Esophagus squamous epithelium (tissue), 5 donors: ENCODE measurements at places on chromosomes 11 and 22.

- no peak for DNase-seq
Observed at GRCh38 chr11:84384731-84385130, 1098.6 kb upstream of the CCDC90B start.

DNA sequence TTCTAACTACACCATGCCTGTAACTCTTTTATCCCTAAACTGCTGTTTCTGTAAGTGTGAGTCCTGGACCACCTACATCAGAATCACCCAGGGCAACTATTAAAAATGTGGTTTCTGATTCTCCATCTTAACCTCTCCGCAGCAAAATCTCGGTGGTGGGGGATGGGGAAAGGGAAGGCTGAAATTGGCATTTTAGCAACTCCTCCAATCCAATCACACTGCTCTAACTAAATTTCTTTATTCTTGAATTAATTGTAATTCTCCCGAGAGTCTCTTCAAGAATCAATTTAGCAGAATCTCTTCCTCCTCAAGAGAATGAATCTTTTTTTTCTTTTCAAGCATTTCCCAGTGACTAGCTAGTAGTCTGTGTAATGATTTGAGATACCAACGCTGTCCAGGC lies 36.2 kb downstream of the SEZ6L start:
- DNase-seq: no peak

GRCh38 chr22:30277547-30278344 lies 11.1 kb upstream of the OSM start:
- no peak for DNase-seq

DNA sequence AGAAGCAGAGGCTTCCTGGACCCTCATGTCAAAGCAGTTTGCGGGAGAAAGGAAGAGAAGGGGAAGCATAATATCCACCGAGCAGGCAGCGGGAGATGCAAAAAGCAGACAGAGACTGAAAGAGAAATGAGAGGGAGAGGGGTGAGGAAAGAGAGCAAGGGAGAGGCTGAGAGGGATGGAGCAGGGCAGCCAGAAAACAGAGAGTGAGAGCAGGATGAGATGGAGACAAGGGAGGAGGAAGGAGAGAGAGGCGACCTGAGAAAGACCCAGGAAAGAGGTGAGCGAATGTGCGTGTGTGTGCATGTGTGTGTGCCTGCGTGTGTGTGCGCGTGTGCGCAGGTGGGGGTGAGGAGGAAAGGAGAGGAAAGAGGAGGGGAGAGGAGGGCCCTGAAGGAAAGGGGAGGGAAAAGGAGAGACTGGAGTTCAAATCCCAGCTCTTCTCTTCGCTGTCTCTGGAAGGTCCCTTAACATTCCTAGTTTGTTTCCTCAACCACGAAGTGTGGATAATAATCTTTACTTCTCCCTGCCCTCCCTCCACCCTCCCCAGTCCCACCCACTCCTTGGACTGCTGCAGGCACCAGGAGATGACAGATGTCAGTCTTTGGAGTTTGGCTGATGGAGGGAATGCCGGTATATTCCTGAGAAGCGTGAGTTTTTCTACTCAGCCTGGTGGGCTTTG lies 67.9 kb downstream of the ISX start:
- no peak for DNase-seq

- DNase-seq: no peak
Observed at GRCh38 chr22:17113600-17113999, 7.6 kb downstream of the TMEM121B start.

- DNase-seq: no peak
Observed at GRCh38 chr11:93686226-93686625, 24.7 kb downstream of the CEP295 start.

- no peak for DNase-seq
Observed at GRCh38 chr11:57653163-57653562, 3.5 kb upstream of the YPEL4 start.

- DNase-seq: no peak
Observed at GRCh38 chr11:28838741-28839140, 730.6 kb downstream of the METTL15 start.

DNA sequence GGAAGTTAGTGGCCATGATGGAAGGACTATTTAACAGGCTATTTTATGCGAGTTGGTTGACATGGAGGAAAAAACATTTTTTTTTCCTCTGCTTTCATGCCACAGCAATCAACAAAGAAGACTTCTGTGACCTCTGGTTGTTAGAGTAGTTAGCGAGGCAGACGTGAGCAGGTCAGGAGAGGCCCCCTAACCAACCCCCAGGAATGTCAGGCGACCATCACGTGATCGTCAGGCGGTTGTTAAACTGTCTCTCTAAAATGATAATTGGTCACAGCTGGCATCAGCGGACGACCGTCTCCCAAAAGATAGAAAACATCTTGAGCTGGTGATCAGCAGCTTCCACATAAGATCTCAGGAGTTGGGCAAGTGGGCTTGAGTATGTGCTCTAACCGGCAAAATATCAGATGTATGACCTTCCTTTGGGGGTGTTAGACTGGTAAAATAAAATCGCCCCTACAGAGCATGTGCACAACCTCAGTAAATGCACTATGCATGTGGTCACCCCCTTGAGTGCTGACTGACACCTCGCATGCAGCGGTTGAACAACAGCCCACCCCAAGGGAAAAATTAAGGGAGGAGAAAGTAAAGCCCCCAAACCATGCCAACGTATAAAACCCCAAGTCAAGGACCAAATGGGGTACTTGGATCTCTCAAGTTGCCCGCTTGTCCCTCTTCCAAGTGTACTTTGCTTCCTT lies 20.9 kb upstream of the NARS2 start:
- no peak for DNase-seq

GRCh38 chr11:60625262-60625661 lies 74.2 kb upstream of the MS4A8 start:
- DNase-seq: no peak

GRCh38 chr11:134949121-134950090 lies 537.4 kb upstream of the B3GAT1 start:
- no peak for DNase-seq

DNA sequence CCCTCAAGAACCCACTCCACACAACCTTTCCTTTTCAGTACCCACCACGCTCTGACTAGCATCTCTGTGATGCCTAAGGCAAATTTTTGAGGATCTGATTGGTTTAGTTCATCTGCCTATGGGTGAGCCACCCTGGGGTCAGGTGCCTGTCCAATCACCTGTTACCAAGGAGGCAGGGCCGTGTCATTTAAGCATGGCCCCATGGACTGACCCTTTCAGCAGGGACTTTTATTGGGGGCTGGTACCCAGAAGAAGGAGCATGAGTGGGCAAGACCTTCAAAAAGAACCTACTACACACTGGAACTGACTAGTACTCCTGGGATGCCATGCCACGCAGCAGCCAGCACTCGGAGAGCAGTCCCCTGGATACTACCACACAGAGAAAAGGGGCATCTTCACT lies 28.4 kb downstream of the C11orf91 start:
- DNase-seq: no peak

- DNase-seq: no peak
Observed at GRCh38 chr11:33320814-33321330, 63.7 kb downstream of the HIPK3 start.

GRCh38 chr11:2151500-2152257 lies 9.3 kb downstream of the INS start:
- DNase-seq: no peak

GRCh38 chr22:39332441-39333064 lies 13.1 kb upstream of the RPL3 start:
- DNase-seq: no peak

- no peak for DNase-seq
Observed at GRCh38 chr11:88297421-88297820, 40.1 kb downstream of the CTSC start.

DNA sequence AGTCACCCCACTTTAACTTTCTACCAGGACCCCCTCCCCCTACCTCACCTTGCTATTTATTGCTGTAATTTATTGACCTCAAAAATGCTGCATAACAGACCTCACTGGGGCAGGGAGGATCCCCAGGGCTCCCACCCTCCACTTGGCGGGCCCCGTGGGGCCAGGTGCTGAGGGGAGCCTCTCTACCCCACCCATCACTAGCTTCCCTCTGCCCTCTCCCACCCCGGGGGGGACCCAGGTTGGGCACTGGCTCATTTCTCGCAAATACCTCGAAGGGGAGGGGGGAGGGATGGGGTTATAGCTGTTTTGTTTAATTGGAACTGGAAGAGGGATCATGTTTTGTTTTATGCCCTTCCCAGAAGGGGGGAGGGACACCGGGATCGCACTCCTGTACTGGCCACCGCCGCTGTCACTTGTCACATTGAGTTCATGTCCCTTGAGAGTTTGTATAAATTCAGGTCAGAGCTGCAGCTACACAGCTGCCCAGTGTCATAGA lies 16.3 kb upstream of the TMEM191C start:
- no peak for DNase-seq

DNA sequence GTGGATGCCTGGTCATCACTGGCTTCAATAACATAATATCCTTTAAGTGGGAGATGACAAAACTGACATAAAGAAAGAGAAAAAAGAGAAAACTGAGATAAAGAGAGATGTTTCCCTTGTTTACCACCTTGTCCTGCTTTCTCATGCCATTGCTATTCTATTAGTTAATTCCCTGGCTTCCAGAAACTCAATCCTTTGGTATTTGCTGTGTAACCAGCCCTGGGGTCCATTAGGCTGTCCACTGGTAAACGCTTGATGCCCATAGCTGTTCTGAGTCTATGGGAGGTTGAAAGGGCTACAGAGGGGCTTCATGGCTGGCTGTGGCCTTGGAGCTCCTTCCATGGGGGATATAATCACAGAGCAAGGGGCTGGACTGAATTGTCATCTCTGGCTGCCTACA lies 243.4 kb upstream of the PLET1 start:
- no peak for DNase-seq

- no peak for DNase-seq
Observed at GRCh38 chr11:104649002-104649401, 249.3 kb downstream of the CASP12 start.

- no peak for DNase-seq
Observed at GRCh38 chr11:110715541-110715940, 3.3 kb upstream of the ARHGAP20 start.

DNA sequence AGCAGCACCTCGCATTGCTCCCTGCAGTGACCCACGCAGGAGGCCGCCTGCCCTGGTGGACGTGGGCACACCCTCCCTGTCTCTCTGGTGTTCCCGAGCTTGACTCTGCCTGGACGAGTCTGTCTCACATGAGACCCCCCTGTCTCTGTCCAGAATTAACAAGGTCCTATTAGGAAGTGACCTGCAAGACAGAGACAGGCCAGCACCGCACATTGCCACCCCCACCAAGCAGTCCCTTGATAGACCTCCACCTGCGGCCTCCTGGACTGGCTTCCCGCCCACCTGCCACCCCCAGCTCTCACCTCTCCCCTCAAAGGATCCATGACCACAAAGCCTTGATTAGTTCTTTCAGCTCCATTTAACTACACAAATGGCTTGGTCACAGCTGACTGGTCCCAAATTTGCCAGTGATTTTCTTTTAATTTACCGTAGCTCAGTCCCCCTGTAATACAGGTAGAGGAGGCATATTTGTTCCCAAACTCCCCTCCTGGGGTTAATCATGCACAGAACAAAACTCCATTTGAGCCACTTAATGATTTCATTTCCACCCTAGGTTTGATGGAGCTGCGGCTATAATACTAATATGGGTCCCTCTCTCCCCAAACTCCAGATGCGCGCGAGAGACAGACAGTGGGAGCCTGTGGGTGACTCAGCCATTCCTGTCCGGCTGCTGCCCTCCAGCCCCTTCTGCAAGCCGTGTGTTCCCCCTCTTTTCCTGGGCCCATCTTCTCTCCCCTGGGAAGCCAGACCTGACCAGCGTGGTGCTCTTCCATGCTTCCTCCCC lies 11.2 kb downstream of the SPATA19 start:
- no peak for DNase-seq

- no peak for DNase-seq
Observed at GRCh38 chr11:94563176-94563847, 3.9 kb upstream of the PIWIL4 start.

DNA sequence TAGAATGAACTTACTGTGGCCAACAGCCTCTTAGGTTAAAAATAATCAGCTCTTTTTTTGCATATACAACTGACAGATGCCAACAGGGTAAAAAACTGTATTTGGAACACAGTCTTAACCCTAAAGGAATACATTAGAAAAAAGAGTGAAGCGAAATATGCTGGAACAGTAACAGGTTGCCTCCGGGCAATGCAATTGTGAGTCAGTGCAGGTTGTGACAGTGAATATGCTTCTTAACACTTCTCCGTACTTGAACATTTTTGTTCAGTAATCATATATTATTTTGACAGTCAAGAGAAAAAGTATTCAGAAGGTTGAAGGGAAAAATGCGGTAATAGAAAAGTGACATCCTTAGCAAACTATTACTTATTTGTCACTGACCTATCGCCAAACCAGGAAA lies 98.5 kb downstream of the DBX1 start:
- DNase-seq: no peak

DNA sequence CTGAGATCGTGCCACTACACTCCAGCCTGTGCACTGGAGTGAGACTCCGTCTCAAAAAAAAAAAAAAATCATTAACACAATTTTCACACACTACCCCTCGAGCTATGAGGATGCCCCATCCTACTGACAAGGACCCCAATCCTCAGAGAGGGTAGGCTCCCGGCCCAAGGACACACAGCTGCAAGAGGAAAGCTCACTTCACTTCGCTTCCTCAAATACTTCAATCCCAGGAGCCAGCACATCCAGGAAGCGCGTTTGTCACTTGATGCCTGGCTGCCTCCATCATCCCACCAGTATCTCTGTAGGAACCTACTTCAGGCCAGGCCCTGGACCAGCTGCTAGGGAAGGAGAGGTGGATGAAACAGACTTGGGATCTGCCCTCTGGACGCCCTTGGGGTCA lies 144.0 kb downstream of the CRYBB2 start:
- DNase-seq: no peak

- DNase-seq: no peak
Observed at GRCh38 chr11:110979696-110980095, 265.8 kb upstream of the POU2AF2 start.

DNA sequence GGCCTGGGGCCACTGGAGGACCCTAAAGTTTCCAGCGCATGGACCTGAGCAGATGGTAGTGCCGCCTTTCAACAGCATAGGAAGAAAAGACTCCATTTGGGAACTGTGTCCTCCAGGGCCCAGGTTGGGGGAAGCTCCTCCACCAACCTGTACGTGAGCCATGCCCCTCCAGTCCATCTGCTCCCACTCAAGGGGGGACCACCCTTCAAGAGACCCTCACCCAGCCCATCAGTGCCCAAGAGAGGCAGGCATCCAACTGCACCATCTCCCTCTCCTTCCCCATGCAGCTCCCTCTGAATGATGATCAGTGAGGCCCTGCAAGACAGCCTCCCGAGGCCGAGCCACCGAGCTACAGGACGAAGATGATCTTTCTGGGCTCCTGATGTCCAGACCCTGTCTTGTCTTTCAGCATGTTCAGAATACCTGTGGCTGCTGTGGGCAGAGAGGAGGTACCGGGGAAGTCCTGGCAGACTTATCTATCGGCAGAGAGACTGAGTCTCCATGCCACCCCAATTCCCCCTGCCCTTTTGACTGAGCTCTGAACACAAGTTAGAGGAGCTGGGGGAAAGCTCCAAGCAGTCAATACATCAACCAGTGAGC lies 25.0 kb upstream of the JAM3 start:
- DNase-seq: no peak

DNA sequence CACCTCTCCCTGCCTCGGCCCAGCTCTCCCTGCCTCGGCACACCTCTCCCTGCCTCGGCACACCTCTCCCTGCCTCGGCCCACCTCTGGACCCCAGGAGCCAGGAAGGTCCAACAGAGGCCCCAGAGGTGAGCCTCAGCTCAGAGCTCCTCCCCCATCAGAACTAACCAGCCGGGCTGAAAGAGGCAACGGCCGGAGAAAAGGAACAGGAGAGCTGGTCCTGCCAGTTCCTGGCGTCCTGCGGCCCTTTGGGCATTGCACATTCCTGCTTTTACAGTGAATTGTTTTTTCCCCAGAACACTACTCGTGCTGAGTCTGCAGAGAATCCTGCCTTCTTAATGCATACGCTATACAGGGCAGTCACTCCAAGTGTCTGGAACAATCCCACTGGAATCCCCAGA lies 45.8 kb downstream of the LMO1 start:
- DNase-seq: no peak
